Amniotic stem cell (primary cell): ENCODE measurements at places on chromosomes 7 and 10.

- no peak for DNase-seq
These were observed 1.8 kb upstream of the CHN2 start for GRCh38 chr7:29192811-29193210.

DNA sequence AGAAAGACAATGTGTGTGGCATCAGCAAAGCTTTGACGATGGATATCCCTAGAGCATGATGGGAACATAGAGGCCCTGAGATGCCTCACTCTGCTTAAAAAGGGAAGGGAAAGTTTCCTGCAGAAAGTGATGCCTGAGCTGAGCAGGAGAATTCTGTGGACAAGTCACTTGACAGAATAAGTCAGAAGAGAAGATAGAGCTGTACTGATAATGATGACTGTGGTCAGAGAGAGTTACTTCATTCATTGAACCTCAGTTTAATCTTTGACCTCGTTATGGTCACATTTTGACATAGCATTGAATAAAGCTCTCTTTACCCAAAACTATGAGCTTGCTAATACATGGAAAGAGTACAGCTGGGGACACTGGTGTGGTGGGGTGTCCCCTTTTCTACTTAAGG, 7.6 kb downstream of the CUBN start:
- DNase-seq = no peak

GRCh38 chr7:82805527-82805960, 357.1 kb downstream of the PCLO start:
- DNase-seq = peak; percentile 75

- no peak for DNase-seq
These were observed 15.3 kb upstream of the THSD7A start for GRCh38 chr7:11847336-11847735.

DNA sequence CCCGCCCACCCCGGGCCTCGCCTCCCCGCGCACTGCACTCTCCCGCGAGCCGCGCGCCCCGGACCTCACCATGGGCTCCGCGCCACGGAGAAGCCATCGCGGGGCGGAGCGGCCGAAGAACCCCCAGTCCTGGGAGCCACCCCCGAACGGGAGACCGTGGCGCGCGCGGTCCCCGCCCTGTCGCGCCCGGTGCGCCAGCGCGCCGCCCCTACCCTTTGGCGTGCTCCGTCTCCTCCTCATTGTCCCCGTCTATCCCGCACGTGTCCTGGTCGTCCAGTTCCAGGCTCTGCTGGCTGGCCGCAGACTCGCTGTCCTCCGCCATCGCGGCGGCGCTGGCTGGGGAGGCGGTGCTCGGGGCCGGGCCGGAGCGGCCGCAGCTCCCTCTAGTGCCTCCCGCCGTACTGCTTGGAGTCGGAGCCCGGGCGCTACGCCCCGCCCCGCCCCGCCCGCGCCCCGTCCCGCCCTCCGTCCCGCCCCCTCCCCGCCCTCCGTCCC, at the start of gene NMT2:
Gene NMT2 (minus strand): TSS at position 403 of the 495 bp plus-strand sequence. CDS start 81 bp downstream, at position 322.
- DNase-seq = peak; percentile 84

DNA sequence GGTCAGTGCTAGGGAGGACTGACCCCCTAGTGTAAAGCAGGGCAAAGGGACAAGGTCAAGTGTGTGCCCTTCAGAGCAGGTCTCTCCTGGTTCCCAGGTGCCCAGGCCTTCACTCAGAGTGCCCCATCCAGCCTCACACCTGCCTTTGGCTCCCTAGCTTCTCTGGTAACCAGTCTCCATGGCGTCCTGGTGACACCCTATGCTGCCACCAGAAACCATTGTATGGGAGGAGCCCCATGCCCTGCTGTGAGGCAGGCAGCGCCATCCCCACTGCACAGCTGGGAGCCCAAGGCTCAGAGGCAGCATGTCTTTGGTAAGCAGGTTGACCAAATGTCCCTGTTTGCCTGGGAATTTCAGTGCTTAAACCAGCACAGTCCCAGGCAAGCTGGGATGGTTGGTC, 33.1 kb upstream of the HMX3 start:
- DNase-seq = no peak

GRCh38 chr10:17396004-17396403, 58.4 kb downstream of the ST8SIA6 start:
- no peak for DNase-seq

- no peak for DNase-seq
These were observed 36.1 kb upstream of the ZNF138 start for GRCh38 chr7:64758151-64758550.

DNA sequence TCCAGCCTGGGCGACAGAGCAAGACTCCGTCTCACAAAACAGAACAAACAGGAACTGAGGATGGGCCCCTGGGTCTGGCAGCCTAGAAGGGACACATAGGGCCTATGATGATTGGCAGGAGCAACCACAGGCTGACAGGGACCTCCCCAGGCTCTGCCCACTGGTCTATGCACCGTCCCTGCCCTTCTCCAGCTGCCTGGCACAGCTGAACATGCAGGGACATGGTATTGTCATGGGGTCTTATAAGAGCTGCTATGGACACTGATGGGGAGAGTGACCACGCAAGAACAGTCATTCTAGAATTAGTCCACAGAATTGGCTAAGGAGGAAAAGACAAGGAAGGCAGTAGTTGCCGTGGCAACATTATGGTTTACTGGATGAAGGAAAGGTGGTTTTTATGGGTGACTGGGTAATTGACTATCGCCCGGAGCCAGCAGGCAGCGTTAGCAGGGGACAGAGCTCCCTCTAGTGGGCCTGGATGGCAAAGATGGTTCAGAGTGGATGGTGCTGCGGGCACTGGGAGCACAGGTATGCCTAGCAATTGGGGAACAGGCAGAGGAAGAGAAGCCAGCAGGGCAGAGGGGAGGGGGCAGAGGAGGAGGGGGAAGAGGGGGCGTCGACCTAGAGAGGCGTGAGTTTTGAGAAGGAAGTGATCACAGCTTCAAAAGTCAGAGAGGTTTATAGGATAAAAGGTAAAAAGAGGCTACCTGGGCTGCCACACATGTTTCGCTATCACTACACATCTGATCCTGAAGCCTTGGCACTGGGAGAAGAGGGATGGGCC, 7.8 kb upstream of the TRIM56 start:
- peak; percentile 38 for DNase-seq

GRCh38 chr10:120605410-120605809, 148.4 kb downstream of the PLPP4 start:
- DNase-seq = no peak

GRCh38 chr10:5971315-5971832, 6.0 kb downstream of the IL15RA start:
- no peak for DNase-seq

DNA sequence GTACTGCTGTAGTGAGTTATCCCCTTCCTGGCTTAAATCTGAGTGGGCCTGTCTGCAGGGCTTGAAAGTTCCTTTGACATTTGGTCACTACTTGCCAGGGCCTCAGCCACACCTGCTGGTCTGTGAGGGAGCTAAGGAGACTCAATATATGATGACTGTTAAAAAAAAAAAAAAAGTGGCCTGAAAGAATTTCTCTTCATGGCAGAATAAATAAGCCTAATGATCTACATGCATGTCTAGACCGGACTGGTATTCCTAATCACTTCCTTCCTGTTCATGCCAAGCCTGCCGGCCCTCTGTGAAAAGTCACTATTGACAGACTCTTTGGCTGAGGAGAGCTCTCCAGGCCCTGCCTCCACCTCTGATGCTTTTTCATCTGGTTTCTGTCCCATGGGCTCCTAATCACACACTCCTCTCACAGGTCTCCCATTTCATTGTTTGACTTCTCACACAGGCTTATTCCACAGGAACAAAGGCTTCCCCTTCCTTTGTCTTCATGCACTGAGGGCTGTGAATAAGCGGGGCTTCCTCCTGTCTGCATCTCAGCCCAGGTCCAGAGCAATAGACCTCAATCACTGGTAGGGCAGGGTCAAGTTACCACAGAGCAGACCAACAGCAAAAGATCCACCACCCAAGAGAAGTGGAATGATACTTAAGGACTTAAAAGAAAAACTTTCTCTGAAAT, 99.1 kb upstream of the SEC61G start:
- DNase-seq = no peak

DNA sequence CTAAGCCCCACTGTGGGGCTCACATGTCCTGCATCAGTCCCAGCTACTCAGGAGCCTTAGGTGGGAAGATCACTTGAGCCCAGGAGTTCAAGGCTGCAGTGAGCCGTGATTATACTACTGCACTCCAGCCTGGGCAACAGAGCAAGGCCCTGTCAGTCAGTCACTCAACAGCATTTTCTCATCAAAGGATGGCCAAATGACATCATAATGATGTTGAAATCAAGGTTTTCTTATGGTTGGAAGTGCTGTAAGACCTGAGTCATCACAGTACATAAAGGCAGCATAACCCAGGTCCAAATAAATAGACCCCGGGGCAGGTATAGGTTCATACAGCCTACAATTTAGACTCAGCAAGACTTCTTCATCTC, 341.1 kb downstream of the PARD3 start:
- no peak for DNase-seq

- no peak for DNase-seq
These were observed 722 bp downstream of the UPF2 start for GRCh38 chr10:12041766-12042408.

DNA sequence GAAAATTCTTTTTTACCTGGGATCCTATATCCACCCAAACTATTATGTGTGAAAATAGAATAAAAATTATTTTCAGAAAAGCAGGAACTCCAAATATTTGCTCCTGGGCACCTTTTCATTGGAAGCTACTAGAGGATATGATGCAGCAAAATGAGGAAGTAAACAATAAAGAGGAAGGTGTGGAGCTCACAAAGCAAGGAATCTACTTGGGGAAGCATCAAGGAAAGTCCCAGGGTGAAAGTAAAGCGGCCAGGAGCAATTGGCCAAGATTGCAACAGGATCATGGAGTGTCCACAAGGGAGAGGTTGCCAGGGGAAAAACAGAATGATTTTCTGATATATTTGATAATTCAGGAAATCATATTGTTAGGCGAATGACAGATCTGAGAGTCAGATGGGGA, 80.8 kb downstream of the CARD11 start:
- DNase-seq = no peak

DNA sequence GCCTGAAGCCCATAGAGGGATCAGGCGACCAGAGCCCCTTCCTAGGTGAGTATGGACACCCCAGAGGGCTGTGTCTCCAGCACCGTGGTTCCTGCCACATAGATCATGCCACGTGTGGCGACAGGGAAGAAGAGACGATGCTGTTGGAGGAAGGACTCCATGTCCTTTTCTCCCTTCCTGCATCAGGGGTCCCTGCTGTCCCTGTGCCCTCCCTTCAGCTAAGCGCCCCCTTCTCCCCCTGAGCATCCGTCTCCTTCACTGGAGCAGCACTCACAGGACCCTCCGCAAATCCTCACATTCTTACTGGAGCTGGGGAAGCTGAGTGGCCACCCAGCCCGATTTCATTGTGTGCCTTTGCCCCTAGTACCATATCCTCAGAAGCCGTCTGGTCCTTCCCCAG, 85.6 kb upstream of the NPS start:
- no peak for DNase-seq

GRCh38 chr10:132400547-132401151, 3.6 kb downstream of the PWWP2B start:
- DNase-seq = no peak

DNA sequence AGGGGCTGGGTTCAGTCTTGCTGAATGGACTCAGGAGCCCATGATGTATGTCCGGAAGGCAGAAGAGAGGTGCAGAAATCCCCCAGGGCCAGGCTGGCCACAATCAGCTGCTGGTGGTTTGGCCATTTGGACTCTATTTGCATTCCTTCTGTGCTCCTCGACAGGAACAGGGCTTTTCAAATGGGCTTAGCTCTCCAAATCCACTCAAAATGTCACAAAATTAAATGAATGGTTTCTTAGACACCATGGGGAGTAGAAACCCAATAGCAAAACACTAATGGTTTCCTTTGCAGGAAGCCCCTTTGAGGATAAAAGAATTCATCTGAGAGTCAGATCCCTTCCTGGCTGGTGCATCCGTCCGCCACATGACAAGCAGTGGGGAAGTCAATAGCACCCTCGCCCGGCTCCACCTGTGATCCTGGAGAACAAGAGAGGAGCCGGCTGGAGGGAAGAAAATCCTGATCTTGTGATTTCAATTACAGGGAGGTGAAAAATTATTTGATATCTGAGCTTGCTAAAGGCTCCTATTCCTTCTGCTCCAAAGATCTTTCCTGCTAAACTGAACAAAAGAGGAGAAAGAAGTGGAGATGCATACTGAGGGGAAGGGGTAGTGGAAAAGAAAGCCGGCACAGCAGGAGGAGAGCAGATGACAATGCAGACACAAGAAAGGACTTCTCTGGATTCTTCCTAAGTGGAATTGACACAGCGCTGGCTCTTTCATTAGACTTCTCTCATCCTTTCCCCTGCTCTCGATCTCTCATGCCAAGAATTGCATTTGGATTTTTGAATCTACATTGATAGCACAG, 190.7 kb downstream of the C7orf25 start:
- no peak for DNase-seq

- DNase-seq = no peak
These were observed 222.4 kb upstream of the GRB10 start for GRCh38 chr7:51005074-51005473.

DNA sequence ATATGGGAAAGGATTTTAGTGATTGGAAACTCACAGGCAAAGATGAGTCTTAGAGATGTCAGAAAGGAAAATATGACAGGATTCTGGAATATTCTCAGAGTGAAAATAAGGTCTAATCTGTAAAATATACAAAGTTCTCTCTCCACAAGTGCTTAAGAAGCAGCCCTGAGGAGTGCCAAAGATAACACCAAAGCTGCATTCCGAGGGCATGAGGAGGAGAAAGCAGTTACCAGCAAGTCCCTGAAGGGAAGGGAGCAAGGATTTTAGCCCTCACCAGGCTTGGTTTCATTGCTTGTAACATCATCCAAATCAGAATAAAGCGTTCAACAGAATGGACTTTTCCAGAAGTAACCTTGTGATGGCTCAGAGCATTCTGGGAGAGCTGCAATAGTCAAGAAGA, 31.4 kb upstream of the DLX6 start:
- peak; percentile 63 for DNase-seq

GRCh38 chr7:100963386-100963785, 6.0 kb upstream of the MUC12 start:
- DNase-seq = no peak

DNA sequence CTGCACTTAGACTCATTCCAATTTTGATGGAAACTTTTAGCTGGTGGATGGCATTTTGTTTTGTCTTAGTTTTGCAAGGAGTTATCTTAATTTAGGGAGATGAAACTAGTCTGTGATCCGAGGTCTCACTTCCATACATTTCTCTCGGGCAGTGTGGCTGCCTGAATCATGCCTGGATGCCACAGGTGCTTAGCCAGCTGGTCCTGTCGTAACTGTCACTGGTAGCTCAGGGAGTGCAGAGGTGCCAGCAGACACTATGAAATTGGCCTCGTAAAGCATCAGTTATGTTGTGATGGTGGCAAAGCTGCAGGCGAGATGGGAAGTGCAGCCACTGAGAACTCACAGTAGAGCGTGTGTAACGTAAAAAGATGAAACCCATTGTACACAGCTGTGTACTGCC, 74.9 kb downstream of the EGFR start:
- DNase-seq = no peak

DNA sequence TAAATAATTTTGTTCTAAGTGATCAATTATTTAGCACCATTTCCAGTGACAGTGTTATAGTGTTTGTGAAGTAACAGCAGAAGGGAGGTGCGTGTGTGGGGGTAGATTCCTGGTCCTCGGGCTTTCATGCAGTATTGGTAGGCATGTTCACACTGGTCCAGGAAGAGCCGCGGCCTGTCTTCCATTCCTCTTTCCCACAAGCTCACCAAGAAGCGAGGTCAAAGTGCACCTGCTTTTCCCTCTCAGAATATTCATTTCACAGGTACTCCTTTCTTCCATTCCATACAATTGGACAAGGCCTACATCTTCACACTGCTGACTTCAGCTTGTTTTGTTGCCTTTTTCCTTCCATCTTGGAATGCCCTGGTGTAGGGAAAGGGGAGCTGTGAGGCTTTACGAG, 151.8 kb upstream of the CELF2 start:
- DNase-seq = no peak

GRCh38 chr7:102433219-102434038, at the start of gene ORAI2:
Gene ORAI2 (plus strand): TSS chr7:102433575. CDS start chr7:102438957, 5,382 bp downstream.
- peak; percentile 30 for DNase-seq

GRCh38 chr10:114719311-114719710, 61.2 kb upstream of the ABLIM1 start:
- DNase-seq = no peak
